ENCODE measurements at places on chromosomes 12 and 14.

- DNase-seq, result no peak
Measured at GRCh38 chr14:89228921-89229639, 188.0 kb downstream of the FOXN3 start.

DNA sequence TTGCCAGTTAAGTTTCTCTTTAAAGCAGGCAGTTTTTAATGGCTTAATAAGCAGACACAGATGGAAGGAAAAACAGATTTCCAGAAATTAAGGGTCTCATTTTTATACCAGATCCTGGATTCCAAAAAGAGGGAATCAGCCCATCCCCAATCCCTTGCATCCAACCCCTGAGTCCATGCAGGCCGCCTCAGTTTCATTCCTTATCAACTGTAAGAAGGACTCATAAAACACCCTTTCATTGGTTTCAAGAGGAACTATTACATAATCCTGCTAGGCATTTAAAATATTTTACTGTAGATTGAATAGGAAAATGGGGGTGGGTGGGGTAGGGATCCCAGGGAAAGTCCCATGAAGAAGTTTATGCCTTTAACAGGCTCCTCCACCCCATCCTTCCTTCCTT is 9.4 kb downstream of the CCDC184 start:
- no peak for DNase-seq

- peak; percentile 53 for DNase-seq
Measured at GRCh38 chr14:51828017-51828797, 32.2 kb upstream of the GNG2 start.

DNA sequence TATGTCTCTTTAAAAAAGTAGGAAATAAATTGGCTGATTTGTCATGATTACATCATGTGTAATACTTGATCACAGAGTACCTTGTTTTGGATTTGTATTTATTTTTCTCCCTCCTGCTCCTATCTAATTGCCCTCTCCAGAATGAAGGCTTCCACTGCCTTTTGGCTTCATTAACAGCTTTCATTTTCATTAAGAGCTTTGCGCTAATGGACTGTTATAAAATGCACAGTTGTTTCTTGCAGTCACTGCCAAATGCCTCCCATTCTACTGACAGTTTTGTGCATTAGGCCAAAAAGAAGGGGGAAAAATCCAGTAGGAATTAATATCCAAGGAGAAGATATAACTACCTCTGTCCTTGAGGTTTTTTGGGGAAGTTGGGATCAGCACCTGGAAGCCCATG is 159.2 kb downstream of the NRXN3 start:
- DNase-seq, result no peak

DNA sequence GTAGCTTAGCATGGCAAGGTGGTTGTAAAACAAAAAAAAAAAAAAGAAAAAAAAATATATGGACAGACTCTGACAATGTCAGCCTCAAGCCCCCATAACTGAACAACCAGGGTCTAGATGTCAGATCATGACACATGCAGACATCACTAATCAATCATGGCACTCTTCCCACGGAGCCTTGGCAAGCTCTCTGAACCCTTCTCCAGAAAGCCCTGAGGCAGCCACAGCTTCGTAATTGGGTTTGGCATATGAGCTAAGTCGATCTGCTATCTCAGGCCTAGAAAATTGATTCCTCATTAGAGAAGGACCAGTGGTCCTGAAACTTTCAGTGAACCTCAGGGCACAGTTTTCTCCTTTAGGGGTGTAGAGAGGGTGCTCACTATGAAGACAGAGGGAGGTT is 112.2 kb downstream of the GPR135 start:
- no peak for DNase-seq

All from activated T-helper 1 cell treated with Interleukin-2 at 50 U/mL for 16 hours (primary cell).